ENCODE measurements at places on chromosomes 2 and 18. TPM values are rescaled to one million over a fixed set of nuclear protein-coding genes. Genes with fewer than 3 reads are reported as not detected.
A peak's percentile ranks its signal among the peaks of the same experiment; 100 is the strongest.

The COLEC12 gene
- 2.4 TPM for polyA plus RNA-seq

DNA sequence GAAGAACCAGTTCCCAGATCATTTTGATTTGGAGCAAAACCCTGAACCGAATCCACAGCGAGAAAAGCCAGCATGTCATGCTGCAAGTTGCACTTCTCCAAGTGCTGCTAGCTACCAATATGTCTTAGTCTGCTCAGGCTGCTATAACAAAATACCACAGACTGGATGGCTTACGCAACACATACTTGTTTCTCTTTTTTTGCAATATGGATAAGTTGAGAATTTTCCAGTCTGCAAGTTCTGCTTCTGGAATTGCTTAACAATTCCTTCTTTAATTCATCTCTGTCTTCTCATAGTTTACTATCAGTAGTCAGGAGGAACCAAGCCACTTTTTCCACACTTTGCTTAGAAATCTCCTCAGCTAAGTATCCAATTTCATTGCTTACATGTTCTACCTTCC is 105.9 kb upstream of the RBBP8 start:
- no peak for DNase-seq
- no peak overlapping the region for H3K4me3 ChIP-seq
- no peaks in the 10 kb centered on the region for H3K4me1 ChIP-seq

The KATNAL2 gene
- 0.60 TPM for polyA plus RNA-seq

GRCh38 chr2:132680544-132680943 is 10.5 kb upstream of the LYPD1 start:
- H3K27ac ChIP-seq = no peak overlapping the region
- H3K4me3 ChIP-seq = no peak overlapping the region
- H3K27me3 ChIP-seq = no peaks in the 10 kb centered on the region
- no peak for DNase-seq

GRCh38 chr2:110864731-110865130 is 132.4 kb downstream of the ACOXL start:
- H3K4me1 ChIP-seq = no peaks in the 10 kb centered on the region
- H3K4me3 ChIP-seq = no peak overlapping the region
- H3K36me3 ChIP-seq = no peaks in the 10 kb centered on the region
- H3K27me3 ChIP-seq = no peaks in the 10 kb centered on the region
- no peak for DNase-seq
- no peak overlapping the region for H3K27ac ChIP-seq

DNA sequence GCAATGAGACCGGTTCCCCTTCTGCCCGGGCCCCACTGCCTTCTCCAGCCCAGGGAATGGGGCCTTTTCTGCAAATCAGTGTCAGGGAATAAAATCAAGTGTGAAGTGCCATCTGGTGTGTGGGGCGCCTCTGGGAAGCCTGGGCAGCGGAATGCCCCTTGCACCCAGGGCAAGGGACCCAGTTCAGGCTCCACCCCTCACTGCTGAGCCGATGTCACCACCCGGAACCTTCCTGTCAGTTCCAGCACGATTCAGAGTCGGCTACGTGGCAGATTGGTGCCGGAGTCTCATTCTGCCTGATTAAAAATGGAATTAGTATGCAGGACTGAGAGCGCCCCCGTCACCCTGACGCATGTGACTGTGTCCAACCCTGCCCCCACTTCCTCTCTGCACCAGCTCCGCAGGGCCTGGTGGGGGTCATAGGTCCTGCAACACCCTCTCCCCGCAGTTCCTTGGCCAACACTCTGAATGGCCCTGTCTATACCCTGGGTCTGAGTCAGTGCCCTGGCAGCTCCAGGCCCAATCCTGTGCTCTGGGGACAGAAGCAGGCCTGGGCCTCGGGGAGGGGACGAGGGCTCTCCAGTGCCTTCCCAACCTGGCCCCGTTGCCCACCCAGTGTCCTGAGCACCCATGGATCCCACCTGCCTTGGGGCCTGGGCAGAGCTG is 8.2 kb upstream of the ALPI start:
- no peaks in the 10 kb centered on the region for H3K4me1 ChIP-seq
- no peaks in the 10 kb centered on the region for H3K36me3 ChIP-seq
- H3K27ac ChIP-seq = no peak overlapping the region
- no peak for DNase-seq
- no peak overlapping the region for H3K4me3 ChIP-seq

- no peaks in the 10 kb centered on the region for H3K27me3 ChIP-seq
- no peak for DNase-seq
- peaks cover 20% of the 10 kb centered on the region for H3K36me3 ChIP-seq
- peaks cover 54% of the 10 kb centered on the region for H3K4me1 ChIP-seq
- peak overlapping the region; percentile 80 for H3K27ac ChIP-seq
Measured at GRCh38 chr2:160305081-160305750, 105.1 kb upstream of the ITGB6 start.

DNA sequence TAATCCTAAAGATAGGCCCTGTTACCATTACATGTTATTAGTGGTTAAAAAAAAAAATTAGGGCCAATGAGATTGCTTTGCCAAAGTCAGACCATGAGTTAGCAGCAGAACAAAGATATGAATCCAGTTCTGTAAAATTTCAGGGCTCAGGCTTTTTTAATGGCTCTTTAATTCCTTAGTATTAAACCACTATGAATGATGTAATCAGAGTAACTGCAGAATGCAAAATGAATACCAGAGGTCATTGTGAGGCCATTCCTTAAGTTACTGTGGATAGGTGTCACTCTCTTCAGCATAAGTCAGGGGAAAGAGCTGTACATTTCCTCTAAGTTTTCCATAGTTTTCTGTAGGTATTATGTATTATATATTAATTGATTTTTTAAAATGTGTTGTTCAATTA is 42.2 kb upstream of the TBR1 start:
- no peaks in the 10 kb centered on the region for H3K27me3 ChIP-seq
- H3K4me3 ChIP-seq = no peak overlapping the region
- no peaks in the 10 kb centered on the region for H3K4me1 ChIP-seq

DNA sequence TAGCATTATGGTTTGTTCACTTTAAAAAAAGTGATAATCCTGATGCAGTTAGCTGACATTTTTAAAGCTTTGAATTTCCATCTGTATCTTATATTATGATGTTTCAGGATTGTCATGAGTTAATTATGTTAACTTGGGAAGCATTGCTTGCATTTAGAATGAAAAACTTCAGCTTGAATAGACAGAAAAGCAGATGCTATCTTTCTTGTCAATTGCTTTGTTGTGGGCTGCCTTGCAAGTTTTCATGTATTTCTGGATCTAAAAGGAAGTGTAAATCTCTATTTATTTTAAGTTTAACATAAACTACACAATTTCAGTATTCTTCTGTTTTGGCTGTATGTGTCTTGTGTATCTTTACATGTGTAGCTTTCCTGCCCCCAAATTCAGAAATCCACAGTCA is 479.5 kb downstream of the ARHGAP15 start:
- H3K27me3 ChIP-seq = no peaks in the 10 kb centered on the region
- no peaks in the 10 kb centered on the region for H3K4me1 ChIP-seq
- no peak overlapping the region for H3K4me3 ChIP-seq
- DNase-seq = no peak
- H3K36me3 ChIP-seq = no peaks in the 10 kb centered on the region
- peak overlapping the region; percentile 22 for H3K27ac ChIP-seq

GRCh38 chr2:200172521-200172920 is 134.0 kb upstream of the SPATS2L start:
- no peaks in the 10 kb centered on the region for H3K27me3 ChIP-seq
- no peaks in the 10 kb centered on the region for H3K4me1 ChIP-seq
- no peaks in the 10 kb centered on the region for H3K36me3 ChIP-seq

The SPP2 gene
- not detected for polyA plus RNA-seq

The SP5 gene
- polyA plus RNA-seq = 0.69 TPM

DNA sequence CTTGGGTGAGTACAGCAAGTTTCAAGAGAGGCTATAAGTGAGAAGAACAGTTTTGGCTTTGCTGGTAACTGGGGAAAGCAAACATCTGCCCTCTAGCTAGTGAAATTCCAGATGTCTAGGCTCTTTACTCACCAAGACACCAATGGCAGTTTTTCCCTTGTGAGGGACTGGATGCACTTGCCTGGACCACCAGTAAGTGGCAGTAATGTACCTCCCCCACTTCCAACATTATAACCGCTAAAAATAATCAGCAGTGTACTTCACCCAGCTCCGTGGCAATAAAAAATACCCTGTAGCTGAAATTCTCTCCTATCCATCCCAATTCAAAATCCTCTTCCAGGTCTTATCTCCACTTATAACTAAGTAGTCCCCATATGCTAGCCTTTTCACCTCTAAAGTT is 383.9 kb downstream of the ARHGAP15 start:
- H3K4me3 ChIP-seq = no peak overlapping the region
- H3K36me3 ChIP-seq = no peaks in the 10 kb centered on the region
- no peaks in the 10 kb centered on the region for H3K27me3 ChIP-seq
- DNase-seq = no peak
